ENCODE measurements at places on chromosomes 16 and 17.

- no peak for DNase-seq
Observed at GRCh38 chr16:12091569-12092543, 115.3 kb downstream of the SNX29 start.

DNA sequence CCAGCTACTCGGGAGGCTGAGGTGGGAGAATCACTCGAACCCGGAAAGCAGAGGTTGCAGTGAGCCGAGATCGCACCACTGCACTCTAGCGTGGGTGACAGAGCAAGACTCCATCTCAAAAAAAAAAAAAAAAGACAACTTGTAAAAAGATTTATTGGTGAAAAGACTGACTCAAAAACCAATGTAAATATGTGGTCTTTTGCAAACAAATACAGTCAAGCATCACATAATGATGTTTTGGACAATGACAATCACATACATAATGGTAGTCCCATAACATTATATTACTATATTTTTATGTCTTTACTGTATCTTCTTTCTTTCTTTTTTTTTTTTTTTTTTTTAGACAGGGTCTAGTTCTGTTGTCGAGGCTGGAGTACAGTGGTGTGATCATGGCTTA, 8.3 kb downstream of the CRLF3 start:
- no peak for DNase-seq

DNA sequence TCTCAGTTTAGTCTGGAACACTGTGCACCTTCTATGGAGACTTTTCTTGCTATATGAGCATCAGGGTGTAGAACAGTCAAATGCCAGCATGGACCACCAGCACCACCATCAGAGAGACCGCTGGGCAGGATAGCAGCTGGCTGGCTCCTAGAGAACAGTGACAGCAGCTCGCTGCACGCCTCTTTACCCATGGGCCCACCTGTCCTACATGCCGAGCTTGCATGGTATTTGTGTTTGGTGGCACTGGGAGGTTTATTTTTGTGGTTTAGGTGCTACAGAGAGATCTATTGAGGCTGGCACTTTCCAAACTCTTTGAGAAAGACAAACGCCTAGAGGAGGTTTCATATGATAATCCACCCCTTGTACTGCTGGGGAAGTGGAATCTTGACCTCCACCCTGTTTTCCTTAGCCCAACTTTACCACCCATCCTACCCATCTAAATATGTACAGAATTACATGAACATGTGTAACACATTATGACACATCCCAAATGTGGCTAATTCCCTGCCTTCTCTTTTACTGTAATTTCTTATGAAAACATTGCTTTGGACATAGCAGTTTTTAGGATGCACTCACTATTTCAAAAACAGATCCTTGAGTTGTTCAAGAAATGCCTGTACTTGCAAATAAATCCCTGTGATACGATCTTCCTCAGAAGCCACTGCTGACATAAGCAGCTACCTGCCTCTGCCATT, 46.3 kb downstream of the COG7 start:
- DNase-seq = no peak

DNA sequence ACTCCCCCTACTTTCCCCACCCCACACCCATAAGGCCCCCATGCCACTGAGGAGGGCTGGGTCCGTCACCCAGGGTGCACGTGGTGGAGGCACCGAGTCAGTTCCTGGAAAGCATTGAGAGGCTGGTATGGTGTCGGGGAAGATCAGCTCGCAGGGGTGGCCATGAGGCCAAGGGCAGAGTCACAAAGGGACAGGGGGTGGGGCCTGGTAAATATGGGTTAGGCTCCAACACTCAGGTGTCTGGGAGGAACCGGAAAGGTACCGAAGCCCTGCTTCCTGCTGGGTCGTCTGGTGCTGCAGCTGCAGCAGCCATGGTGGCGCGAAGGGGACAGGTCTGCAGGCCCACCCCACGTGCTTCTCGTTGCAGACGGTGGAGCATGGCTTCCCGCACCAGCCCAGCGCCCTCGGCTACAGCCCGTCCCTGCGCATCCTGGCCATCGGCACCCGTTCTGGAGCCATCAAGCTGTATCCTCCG, 30.2 kb downstream of the LLGL2 start:
- no peak for DNase-seq

- peak; percentile 77 for DNase-seq
Observed at GRCh38 chr17:48484850-48485249, 46.0 kb downstream of the HOXB1 start.

DNA sequence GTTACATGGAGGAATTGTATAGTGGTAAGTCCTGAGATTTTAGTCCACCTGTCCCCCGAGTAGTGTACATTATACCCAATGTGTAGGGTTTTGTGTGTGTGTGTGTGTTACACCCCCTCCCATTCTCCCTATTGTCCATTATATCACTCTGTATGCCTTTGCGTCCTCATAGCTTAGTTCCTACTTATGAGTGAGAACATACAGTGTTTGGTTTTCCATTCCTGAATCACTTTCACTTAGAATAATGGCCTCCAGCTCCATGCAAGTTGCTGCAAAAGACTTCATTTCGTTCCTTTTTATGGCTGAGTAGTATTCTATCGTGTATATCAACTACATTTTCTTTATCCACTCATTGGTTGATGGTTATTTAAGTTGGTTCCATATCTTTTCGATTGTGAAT, 635 bp upstream of the FA2H start:
- no peak for DNase-seq

- peak; percentile 63 for DNase-seq
Observed at GRCh38 chr17:81018044-81018802, 16.7 kb upstream of the BAIAP2 start.

- no peak for DNase-seq
Observed at GRCh38 chr16:10858203-10858602, 18.8 kb upstream of the CIITA start.

- DNase-seq = no peak
Observed at GRCh38 chr17:59786213-59786535, 78.7 kb downstream of the VMP1 start.

DNA sequence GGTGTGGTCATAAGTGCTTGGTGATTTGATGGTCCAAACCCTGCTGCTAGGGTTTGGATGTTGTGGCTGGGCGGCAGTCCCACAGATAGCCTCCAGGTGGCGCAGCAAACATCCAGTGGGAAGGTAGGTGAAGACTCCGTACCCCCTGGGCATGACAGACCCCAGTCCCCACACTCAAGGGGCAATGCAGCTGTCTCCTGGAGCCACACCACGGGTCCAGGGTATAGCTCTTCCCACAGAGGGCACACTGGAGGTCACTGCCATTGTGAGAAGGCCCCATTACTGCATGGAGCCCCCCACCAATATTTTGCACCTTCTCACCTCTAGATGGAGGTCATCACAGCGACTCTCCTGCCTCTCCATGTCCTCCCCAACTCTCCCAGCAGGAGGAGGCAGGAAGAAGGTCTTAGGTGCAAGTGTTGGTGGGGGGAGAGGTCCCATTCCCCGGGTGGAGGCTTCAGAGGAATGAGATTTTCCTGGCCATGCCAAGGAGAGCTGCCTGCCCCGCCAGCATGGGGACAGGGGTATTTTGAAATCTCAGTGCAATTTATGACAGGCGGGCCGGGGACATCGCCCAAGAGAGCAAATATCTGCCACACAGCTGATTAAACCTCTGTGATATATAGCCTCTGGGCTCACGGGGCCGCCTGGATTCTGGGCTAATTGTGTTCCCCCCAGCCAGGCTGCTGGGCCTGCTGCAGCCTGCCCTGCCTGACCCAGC, 17.1 kb upstream of the C17orf113 start:
- DNase-seq = peak; percentile 23

DNA sequence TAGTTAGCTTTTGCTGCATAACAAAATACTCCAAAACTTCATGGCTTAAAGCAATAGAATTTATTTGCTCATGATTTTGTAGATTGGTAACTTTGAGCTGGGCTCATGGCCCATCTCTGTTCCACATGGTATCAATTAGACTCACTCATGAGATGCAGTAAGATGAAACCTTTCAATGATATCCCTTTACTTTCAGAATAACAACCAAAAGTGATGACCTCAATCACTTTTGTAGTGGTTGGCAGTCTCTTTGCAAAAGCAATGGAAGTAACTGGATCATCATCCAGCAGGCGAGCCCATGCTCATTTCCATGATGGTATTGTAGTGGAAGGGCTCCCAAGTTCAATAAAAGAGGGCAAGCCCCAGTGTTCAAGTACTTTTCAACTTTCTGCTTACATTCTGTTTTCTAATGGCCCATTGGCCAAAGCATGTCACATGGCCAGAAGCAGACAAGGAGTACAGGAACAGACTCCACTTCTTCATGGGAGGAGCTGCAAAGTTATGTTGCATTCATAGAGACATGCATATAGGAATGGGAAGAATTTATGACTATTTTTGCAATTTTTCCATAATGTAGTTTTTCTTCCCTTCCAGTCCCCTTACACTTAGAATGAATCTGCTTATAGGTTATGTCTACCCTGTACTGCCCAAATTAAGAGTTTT, 41.7 kb downstream of the EFCAB5 start:
- peak; percentile 4 for DNase-seq

- no peak for DNase-seq
Observed at GRCh38 chr16:23796941-23797340, 38.8 kb upstream of the PRKCB start.

DNA sequence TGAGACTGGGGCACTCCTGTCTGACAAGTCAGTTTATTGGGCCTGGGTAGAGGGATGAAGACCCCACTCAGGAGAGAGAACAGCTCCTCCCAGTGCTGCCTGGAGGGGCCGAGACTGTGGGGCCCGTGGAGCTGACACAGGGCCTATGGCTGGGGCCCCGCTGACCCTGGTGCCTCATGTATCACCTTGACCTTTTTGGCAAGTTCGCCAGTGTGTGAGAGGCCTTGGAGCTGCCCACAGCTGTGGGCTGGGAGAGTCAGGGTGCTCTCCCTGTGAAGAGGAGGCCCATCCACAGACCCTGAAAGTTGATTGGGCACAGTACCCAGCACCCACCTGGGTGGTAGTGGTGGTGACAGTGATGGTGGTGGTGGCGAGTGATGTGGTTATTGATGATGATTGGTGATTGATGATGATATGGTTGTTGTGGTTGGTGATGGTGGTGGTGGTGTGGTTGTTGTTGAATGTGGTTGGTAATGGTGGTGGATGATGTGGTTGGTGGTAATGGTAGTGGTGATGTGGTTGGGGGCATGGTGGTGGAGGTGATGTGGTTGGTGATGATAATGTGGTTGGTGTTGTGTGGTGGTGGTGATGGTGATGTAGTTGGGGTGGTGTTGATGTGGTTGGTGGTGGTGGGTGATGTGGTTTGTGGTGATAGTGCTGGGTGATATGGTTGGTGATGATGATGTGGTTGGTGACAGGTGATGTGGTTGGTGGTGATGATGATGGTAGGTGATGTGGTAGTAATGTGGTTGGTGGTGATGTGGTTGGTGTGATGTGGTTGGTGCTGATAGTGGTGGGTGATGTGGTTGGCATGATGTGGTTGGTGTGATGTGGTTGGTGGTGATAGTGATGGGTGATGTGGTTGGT, 29.1 kb downstream of the BAHCC1 start:
- no peak for DNase-seq

DNA sequence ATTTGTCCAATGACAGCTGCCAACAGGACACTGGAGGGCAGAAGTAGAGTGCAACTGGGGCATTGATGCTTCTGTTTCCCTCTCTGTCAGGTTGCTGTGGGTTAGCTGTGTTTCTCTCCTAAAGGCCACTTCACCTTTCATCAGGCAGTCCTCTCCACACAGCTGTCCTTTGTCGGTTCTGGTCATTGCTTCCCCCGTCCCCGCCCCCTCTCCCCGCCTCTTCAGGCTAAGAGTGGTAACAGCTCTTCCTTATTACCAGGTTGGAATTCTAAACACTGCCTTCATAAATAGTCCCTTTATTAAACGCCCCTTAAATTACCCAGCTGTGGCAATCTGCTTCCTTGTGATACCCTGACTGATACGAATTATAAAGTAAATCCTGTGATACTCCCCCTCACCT, 31.8 kb upstream of the NSRP1 start:
- DNase-seq = no peak

GRCh38 chr17:78324391-78325075, 35.3 kb downstream of the SOCS3 start:
- DNase-seq = peak; percentile 89

DNA sequence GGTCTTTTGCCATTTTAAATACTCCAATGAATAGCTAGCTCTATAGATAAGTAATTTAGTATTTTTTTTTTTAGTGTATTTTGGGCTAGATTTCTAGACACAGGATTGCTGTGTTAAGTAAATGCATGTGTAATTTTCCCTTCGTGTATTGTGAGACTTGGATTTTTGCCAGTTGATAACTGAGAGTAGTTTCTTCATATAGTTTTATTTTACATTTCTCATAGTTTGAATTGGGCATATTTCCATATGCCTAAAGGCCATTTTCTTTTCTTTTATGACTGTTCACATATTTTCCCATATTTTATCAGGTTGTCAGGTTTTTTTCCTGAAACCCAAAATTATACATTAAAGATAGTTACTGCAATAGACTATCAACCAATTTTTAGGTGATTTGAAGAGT, 59.4 kb downstream of the BPTF start:
- DNase-seq = no peak

GRCh38 chr17:82345151-82345976, 11.8 kb upstream of the SECTM1 start:
- no peak for DNase-seq

DNA sequence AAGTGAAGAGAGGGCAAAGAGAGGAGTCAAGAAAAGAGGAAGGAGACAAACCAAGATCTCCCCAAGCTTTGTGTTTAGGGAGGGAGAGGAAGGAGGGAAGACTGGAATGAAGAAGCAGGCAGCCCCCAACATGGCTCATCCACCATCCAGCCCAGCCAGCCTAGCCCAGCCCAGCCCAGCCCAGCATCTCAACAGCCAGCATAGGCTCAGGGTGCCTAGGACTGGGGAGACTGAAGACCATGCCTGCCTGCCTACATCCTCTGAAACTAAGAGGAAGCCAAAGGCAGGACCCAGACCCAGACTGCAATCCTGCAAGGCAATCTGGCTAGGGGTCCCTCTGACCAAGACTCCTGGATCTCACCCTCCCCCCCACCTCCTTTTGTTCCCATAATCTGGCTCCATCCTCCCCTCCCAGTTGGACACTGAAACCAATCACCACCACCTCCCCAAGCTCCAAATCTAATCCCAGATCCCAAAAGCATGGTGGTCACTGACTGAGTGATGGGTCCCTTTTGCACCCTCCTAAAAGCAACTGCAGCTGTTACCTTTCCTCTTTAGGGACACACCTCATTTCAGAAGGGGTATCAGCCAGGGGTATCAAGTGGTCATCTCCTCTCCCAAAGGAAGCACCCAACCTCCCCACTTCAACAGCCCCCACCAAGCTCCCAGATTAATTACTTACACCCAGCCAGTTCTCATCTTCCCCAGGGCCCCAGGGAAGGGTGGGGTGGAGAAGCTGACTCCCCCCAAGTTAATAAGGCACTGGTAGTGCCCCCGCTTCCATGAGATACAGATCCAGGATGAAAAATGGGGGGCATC, 1.2 kb downstream of the HDAC5 start:
- DNase-seq = no peak

Measured in IMR-90 (cell line).